ENCODE measurements at places on chromosomes 12 and 14.

DNA sequence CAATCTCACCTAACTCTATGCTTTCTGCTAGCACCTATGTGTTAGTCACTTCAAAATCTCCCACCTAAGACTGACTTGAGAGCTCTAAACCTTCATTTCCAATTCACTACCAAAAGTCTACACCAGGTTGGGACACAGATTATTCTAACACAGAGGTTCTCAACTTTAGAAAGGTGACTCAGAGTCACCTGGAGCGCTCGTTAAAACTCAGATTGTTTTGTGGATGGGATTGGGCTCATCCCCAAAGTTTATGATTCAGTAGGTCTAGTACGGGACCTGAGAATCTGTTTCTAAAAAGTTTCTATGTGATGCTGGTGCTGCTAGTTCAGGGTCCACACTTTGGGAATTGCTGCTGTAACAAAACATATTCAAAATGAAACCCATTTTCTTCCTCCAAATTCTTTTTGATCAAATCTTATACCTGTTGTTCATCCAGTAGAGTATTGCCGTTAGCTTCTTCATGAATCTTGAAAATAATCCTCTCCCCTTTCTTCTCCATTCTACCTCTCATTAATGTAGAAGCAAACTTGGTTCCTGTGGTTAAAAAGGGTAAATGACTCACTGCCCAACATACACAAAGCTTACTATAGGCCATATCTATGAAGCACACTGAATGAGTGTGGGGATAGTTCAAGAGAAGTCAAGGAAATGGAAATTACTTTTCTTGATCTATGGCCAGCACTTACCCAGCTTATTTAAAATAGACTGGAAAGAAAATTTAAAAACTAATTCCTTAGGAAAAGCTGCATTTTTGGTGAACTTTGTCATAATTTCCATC, 206.7 kb downstream of the KIF21A start:
- peak; percentile 61 for DNase-seq

DNA sequence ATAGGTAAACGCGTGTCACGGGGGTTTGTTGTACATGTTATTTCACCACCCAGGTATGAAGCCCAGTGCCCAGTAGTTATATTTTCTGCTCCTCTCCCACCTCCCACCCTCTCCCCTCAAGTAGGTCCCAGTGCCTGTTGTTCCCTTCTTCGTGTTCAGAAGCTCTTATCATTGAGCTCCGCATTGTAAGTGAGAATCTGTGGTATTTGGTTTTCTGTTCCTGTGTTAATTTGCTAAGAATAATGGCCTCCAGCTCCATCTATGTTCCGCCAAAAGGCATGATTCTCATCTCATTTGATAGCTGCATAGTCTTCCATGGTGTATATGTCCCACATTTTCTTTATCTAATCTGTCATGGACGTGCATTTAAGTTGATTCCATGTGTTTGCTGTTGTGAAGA, 6.9 kb upstream of the GPRC5D start:
- no peak for DNase-seq

DNA sequence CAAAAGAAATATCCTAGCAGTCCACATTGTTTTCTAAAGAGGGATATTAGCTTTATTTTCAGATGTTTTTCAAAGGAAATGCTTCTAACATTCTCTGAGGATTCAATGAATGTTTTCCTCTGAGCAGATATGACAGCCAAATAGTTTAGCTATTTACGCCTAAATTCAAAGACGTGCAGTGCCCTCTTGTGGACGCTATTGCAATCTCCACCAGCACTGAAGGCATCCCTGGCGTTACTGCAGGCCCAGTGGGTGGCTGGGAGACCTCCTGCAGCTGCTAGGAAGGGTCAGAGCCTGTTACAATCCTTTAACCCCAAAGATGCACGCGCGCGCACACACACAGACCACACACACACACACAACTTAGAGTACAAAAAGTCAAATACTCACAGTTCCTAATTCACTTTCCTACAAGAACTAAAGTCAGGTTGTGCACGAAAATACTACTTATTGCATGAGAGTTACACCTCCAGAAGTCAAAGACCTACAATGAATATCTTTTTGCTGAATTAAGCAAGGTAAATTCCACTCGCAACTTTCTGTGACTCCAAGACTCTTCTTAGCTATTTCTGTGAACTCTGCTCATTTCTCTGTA, 589.3 kb upstream of the TMEM132C start:
- DNase-seq, result no peak

DNA sequence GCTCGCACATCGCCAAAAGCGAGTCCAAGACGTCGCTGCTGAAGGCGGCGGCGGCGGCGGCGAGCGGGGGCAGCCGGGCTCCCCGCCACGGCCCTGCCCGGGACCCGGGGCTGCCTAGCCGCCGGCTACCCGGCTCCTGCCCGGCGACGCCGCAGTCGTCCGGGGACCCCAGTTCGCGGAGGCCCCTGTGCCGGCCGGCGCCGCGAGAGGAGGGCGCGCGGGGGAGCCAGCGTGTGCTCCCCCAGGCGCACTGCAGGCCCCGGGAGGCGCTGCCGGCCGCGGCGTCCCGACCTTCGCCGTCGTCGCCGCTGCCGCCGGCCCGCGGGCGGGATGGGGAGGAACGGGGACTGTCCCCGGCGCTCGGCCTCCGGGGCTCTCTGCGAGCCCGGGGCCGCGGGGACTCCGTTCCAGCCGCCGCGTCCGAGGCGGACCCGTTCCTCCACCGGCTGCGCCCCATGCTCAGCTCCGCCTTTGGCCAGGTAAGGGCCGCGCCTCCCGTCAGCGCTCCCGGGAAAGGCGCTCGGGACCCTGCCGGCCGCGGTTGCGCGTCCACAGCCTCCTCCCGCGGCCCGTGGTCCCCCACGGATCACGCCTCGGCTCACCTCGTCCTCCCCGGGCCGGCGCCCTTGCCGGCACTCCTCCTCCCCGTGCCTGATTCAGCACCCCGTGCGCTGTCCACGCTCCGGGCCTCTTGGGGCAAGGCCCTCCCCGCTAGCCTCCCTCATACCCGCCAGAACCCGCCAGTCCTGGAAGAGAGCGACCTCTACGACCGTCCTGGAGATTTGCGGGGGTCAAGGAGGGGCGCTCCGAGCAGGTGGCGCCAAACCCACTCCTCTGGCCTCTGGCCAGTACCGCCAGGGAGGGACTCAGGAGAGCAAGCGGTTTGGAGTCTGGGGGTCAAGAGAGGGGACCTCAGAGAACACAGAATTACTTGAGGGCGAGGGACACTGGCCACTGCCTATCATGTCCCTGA, 721 bp downstream of the CABP1 start:
- DNase-seq, result no peak

GRCh38 chr14:65860956-65861611, 448.6 kb downstream of the FUT8 start:
- DNase-seq, result no peak

GRCh38 chr14:88129306-88130056, 124.5 kb downstream of the GPR65 start:
- DNase-seq, result no peak

DNA sequence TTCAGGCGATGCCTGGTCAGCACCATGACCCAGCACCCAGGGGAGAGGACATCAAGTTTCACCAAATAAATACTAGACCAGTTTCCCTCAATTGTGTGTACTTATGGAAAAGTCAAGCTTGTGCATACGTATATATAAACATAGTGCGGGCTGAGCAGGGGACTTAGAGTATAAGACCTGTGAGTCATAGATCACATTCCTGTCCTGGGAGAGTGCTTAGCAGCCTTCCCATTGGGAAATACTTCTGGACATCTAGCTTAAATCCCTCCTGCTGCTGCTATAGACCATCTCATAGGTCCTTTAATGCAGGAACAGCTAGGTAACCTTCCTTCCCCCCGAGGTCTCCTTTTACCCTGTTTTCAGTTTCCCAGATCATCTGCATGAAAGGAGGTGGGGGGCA, 51.9 kb downstream of the PRMT8 start:
- no peak for DNase-seq

GRCh38 chr12:124044809-124045321, 71.8 kb downstream of the ZNF664 start:
- peak; percentile 67 for DNase-seq

DNA sequence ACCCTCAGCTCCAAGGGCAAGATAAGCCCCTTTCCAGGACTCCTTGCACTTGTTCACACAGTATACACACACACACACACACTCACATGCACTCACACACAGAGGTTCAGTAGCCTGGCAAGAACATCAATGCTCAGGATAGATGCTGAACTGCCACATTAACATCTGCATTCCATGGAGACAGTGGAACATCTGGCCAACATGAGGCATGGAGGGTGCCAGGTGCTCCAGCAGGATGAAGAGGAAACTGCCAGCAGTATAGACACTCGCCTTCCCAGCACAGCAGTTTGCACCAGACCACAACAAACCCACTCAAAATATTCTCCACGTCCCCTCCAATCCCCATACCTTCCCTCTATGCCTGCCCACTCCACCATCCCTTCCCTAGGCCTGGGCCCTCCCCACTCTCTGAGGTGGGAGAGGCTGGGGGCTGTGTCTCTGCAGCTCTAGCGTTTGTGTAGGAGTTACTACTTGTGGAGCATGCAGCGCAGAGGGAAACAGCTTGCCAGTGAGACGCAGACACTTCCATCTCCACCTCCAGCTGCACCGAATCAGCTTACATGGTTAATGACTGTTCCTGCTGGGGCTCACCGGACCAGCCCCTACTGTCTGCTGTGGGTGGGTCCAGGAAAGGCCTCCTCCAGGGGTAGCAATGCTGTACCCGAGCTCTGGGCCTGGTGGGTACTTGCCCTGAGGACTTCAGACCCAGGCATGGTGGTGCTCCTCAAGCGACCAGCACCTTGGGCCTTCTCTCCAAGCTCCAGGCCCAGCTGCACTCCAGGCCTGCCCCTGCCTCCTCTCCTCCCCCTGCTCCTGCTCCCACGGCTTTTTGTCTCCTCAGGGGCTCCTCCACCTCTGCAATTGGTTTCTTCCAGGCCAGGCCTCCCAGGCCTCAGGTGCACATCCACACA, 18.6 kb upstream of the PLEKHG3 start:
- DNase-seq, result no peak

- DNase-seq, result no peak
Measured at GRCh38 chr12:121391619-121392324, 8.1 kb upstream of the RNF34 start.

- DNase-seq, result no peak
Measured at GRCh38 chr12:57210926-57211692, 5.5 kb upstream of the NXPH4 start.

- DNase-seq, result no peak
Measured at GRCh38 chr14:100864206-100864605, 38.3 kb downstream of the MEG3 start.

- no peak for DNase-seq
Measured at GRCh38 chr14:91417983-91418386, 365 bp upstream of the CCDC88C start.

DNA sequence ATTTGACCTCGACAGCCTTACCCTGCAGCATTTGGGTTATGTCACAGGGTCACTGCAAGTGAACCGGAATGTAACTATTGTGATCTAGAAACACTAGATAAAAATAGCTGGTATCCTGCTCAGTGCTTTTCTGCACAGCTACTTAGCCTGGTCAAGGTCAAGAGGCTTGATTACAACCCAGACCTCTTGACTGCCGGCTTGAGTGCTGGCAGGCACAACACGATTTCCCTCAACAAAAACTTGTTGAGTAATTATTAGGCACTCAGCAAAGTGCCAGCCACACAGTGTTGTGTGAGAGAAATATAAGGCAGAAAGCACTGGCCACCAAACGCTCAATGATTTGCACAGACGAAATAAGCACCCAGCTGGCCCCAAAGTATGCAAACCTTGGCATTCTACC, 156.7 kb downstream of the NUAK1 start:
- DNase-seq, result no peak

GRCh38 chr14:37673439-37673838, 78.0 kb downstream of the TTC6 start:
- no peak for DNase-seq

GRCh38 chr12:54352891-54353874, 11.1 kb downstream of the GPR84 start:
- no peak for DNase-seq

DNA sequence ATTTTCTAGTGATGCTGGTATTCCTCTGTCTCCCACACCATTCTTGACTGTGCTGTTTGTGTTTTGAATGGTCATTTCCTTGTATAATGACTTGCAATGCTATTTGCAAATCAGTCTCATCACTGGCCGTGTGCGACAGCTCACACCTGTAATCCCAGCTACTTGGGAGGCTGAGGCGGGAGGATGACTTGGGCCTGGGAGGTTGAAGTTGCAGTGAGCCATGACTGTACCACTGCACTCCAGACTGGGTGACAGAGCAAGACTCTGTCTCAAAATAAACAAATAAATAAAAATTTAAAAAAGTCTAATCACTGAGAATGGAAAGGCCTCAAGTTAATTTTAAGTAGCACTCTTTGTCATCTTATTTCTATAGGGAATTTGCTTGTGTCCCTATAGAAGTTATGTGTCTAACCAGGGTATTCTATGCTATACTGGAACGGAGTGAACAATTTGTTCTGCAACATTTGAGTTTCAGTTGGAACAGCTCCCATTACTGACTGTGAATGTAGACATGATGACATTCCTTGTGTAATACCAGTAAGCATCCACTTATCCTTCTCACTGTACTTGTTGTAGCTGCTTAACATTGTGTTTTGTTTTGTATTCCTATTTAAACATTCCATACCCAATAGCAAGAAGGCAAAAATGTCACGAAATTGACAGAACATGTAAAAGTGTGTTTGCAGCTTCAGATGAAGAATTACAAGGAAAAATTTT, 126.3 kb downstream of the MGST1 start:
- DNase-seq, result peak; percentile 18

- no peak for DNase-seq
Measured at GRCh38 chr14:38404100-38404541, 148.2 kb upstream of the CLEC14A start.

GRCh38 chr12:108671110-108671509, 37.4 kb upstream of the SELPLG start:
- no peak for DNase-seq

DNA sequence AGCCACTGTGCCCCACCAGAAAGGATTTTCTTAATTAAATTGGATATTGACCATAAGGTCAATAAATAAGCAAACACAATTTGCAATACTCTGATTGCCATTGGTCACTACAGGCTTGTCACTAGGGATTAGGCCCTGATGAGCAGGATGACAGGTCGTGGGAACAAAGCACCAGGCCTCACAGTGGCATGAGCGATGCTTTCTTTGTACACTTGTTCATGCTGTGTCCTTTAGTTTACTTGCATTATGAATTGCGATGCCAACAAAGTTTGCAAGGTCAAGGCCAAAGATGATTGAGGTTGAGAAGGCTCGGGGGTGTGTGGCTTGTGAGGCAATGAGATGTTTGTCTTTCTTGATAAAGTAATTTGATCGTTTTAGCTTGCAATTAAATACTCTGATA, 136.0 kb downstream of the TTC8 start:
- no peak for DNase-seq

DNA sequence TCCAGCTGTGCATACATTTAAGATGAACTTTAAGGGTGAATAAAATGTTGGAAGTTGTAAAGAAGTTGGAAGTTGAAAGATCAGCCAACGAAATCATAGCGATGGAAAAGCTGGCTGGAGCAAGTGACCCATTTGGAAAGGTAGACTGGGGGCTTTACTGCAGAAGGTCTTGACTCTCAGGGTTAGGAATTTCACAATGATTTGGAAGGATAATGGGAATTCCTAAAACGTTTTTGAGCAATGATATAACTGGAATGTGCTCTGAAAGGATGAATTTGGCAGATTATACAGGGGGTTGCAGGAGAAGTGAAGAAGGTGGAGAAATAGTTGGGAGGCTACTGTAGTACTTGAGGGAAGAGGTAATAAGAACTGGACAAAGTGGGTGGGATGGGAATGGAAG, 27.4 kb downstream of the EMP1 start:
- no peak for DNase-seq

- DNase-seq, result no peak
Measured at GRCh38 chr12:10293151-10293550, 14.5 kb upstream of the KLRD1 start.

GRCh38 chr12:45974171-45974719, 16.1 kb downstream of the SCAF11 start:
- no peak for DNase-seq

Data from epithelial cell of prostate (primary cell).